Kidney (tissue), 22 donors: ENCODE measurements at places on chromosomes 5 and 9.
A peak's percentile ranks its signal among the peaks of the same experiment; 100 is the strongest.

- DNase-seq: no peak
Observed at GRCh38 chr5:10489810-10490426, 48.2 kb downstream of the ROPN1L start.

DNA sequence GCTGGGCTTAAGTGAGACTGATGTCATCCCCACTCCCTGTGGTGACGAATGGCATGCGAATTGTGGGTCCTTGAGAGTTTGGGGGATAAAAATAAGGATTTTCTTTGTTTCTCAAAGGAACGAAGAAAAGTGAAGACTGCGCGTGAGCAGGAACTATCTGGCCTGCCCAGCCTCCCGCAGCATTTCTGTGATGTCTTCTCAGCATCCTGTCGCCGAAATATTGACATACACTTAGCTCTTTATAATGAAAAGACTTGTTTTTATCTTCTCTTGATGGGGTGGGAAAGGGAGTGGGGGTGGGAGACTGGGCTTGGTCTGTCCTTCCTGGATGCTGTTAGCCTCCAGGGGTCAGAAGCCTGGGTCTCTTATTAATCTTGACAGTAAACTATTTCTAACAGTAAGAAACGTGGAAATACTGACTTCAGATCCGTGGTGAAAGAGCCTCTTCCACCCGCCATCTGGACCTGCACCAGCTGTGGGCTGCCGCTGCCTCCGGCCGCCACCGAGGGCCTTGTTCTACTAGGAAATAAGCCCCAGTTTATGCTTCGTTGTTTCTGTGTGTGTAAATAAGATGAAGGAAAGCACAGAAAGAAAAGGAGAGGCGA lies 239.6 kb downstream of the FANCC start:
- DNase-seq: no peak

DNA sequence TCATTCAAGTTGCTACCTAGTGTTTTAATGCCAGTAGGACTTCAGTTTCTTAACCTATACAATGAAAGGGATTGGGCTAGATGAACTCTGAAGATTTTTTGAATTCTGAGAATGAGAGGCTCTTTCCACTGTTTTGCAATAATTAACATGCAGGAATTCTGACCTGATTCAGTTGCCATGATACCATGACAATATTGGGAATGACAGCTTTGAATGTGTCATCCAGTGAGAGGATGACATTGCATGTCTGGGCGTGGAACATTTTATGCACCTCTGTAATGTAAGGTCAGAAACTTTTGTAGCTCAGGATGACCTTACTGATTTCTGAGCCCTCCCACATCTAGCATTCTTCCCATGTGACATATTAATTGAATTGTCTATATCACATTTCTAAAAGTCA lies 30.6 kb upstream of the SPINK5 start:
- no peak for DNase-seq

DNA sequence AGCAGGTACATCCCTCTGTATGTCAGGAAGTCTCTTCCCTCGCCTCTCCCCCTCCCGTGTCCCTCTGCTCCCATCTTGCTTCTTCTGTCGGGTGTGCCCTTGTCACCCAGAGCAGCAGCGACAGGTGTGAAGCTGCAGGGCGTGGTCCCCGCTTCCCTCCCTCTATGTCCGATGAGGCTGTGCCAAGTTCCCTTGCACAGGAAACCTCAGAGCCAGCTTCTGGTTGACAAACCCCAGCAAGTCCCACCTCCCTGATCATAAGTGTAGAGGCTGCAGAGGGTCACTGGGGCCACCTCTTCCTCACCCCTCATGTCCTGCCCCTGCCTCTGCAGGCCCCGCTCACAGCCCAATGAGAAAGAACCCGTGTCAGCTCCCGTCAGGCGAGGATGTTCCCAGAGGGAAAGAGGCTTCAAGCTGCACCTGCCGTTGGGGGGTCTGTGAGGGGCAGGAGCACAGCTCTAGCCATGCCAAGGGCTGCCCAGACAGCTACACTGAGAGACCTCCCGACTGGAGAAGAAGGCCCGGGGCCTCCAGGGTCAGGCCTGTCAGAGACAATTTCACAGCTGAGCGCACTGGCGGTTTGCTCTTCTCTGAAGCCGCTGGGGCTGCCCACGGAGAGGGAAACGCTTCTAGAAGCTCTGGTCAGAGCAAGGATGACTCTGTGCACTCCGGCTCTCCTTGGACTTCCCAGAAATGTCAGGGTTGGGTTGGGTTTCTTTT lies 73.3 kb downstream of the AK8 start:
- no peak for DNase-seq

GRCh38 chr5:17167171-17167891 lies 50.1 kb upstream of the BASP1 start:
- DNase-seq: no peak

DNA sequence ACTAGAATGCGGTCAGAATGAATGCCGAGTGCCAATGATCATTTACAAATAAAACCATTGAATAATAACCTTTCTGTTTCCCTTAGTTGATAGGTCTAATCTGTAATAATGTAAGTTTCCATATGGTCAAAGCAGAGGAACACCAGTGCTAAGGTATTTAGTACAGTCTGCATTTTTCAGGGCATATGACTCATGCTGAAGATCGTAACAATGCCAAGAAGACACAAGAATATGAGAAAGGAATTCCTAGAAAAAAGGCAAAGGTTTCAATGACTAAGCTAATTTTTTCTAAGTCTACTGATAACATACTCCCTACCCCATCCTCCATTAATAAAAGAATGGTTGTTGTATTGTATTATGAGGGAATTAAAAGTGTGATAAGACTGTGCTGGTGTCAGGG lies 2.8 kb downstream of the OR1L8 start:
- no peak for DNase-seq

- DNase-seq: no peak
Observed at GRCh38 chr5:32074401-32074800, 99.7 kb downstream of the GOLPH3 start.

- peak; percentile 11 for DNase-seq
Observed at GRCh38 chr9:92444841-92445240, 20.6 kb upstream of the OMD start.

GRCh38 chr9:2255128-2255527 lies 240.0 kb downstream of the SMARCA2 start:
- DNase-seq: no peak

GRCh38 chr5:2143088-2143487 lies 260.4 kb upstream of the IRX4 start:
- DNase-seq: no peak

GRCh38 chr9:132955123-132955522 lies 10.7 kb upstream of the TSC1 start:
- DNase-seq: no peak

GRCh38 chr9:34242830-34243229 lies 64.0 kb downstream of the UBAP1 start:
- no peak for DNase-seq

- no peak for DNase-seq
Observed at GRCh38 chr5:167688341-167689130, 602.9 kb upstream of the WWC1 start.

GRCh38 chr5:74067748-74068541 lies 441.9 kb downstream of the ARHGEF28 start:
- DNase-seq: no peak

DNA sequence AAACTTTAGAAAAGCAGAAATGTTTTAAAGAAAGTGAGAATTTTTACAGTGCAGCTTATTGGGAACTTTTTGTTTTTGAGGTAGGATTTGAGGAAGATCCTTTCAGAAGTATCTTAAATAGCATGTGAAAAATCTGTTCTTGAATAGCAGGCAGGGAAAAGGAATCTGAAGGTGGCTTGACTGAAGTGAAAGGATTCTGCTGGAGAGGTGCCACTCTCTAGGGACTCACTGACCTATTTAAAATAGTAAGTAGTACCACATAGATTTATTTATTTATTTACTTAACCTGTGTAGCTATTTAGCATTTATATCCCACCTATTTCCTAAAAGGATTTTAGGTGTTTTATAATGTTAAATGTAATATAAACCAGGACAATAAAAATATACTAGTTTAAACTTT lies 69.1 kb downstream of the NIPBL start:
- no peak for DNase-seq

- no peak for DNase-seq
Observed at GRCh38 chr9:75845806-75846205, 44.7 kb upstream of the PCSK5 start.

DNA sequence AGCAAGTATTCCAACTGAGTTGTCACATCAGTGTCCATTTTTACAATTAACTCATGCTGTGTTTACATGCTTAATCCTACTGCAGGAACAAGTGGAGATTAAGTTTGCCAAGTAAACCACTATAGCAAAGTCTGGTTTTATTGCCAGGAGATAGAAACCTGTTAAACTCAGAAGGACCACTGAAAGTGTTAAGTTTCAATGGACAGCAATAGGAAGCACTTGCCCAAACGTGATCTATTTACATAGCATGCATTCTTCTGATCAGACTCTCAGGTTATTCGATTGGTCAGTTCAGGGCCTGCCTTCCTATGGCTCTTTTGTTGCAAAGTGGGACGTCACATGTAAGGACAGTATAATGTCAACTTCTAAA lies 28.0 kb upstream of the IFNK start:
- no peak for DNase-seq

DNA sequence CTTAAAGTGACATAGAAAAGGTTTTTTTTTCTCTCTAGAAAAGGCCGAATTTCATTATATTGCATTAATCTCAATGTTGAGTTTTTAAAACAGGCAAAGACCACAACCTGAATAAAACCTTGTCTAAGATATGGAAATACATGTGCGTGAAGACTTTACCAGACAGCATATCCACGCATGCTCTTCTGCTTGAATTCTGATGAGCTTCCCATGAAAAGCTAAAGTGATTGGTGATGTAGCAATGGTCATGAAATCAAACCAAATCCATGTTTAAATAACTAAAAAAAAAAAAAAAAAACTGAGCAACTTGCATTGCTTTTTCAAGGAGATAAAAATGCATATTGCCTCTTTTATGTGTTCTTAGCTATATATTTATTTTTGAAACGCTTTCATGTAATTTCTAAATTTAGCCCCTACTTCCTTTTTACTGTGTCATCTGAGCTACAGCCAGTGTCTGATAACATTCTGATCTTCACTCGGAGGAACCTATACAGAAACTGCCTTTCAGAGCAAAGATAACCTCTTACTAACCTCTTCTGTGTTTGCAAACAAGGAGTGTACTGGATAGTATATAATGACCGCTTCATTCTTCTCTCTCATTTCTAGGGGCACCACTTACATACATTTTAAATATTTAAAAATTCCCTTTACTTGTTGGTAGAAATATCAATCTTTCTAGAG lies 179.1 kb upstream of the GNA14 start:
- DNase-seq: no peak

DNA sequence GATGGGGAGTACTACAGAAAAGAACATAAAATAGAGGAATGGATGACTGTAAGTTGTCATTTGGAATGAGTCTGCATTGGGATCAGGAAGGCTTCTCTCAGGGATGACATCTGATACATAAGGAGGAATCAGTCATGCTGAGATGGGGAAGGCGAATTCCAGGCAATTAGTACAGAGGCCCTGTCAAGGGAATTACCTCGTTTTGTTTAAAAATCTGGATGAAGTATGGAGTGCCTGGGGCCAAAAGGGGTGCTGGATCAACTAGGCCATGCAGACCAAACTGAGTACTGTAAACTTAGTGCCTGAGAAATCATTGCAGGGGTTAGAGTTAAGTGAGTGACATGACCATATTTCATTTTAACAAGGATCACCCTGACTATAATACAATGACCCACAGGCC lies 30.5 kb downstream of the JAKMIP2 start:
- DNase-seq: peak; percentile 35

- no peak for DNase-seq
Observed at GRCh38 chr5:14859980-14860379, 11.6 kb downstream of the ANKH start.

- no peak for DNase-seq
Observed at GRCh38 chr5:56648460-56649034, 166.8 kb upstream of the MAP3K1 start.

GRCh38 chr5:178624631-178625546 lies 2.0 kb downstream of the CLK4 start:
- DNase-seq: no peak

GRCh38 chr9:23343226-23343625 lies 482.8 kb downstream of the ELAVL2 start:
- DNase-seq: no peak

DNA sequence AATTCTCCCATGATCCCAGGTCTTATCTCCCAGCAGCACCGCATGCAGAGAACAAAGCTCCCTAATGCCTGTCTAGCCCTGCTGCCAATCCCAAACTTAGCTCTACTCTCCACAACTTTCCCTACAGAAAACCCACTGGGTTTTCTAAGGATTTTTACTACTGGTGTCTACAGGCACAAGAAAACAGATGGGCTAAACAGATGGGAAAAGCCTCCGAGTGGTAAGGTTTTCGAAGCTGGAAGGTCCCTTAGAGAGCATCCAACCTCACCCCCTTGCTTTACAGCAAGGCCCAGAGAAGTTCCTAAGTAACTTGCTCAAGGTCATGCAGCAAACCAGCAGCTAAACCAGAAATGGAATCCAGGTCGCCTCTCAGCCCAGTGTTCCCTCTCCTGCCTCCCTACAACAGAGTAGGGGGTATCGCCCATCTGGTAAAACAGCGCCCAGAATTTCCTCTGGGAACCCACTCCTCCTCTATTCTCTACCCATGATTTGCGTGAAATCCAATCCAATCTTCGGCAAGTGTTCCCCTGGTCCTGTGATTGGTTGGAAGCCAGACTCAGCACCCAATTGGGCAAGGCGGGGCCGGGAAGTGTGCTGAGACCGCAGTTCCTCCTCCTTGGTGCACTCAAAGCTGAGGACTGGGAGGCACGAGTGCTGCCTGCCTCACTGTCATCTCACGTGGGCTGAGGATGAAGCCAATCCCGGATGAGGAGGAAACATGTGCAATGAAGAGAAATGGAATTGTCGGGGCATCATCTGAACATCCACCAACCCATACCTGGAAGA lies 20.8 kb downstream of the CPLX2 start:
- DNase-seq: no peak

DNA sequence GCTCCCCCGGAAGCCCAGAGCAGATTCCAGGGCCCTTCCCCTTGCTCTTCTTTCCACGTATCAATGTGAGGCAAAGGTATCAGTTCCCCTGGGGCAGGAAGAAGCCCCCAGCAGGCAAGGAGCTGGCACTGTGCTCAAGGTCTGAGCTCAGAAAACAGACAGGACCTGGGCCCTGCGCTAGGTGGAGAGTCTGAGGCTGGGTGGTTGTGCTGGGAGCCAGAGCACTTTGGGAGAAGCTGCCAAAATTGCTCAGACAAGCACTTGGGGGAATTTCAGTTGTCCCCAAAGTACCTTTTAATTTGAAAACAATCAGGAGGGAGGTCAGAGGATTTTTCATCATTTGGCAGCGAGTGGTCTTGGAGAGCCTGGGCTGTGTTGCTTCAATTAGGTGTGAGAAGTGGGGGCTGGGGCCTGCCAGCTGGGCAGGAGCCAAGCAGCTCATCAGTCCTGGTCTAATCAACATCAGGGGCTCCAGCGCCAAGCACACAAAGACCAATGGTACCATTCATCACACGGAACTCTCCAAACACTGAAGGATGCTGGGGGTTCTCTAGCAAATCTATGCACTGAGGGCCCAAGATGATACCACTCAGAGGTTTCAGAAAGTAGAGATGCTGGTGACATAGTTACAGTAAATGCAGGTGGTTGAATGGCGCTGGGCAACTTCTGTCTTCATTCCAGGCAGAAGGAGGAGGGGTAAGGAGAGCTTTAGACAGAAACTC lies 176.5 kb downstream of the SNX18 start:
- DNase-seq: no peak
